Activated CD4-positive, alpha-beta T cell treated with anti-CD3 and anti-CD28 coated beads, Interleukin-2, amount 10 ng/mL, durations not matched to agents 24 days and 14 days (primary cell): ENCODE measurements at places on chromosomes 13 and 19. TPM values are rescaled to one million over a fixed set of nuclear protein-coding genes. Genes with fewer than 3 reads are reported as not detected.

The ZNF285 gene
- not detected in 2 replicates for total RNA-seq

DNA sequence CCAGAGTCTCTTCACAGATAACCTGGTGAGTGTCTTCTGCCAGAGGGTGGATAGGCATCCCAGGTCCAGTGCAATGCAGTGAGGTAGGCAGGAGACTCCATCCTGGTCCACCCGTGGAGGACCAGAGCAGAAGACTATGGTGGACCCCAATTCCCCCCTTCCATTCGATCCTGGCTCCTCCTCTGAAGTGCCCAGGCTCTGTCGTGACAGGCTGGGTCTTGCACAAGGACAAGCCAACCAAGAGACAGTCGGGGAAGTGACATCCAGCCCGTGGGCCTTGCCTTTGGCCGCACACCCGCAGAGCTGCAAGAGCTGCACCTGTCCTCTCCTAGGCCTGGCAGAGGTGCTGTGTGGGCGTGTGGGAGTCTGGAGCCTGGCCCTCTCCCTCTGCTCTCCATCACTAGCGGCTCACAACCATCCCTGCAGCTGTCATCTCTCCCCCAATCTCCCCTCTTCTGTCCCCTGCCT is 3.1 kb downstream of the ZNF784 start:
- H3K36me3 ChIP-seq, result peaks cover 11% of the 10 kb centered on the region
- H3K27ac ChIP-seq, result no peak overlapping the region
- peaks cover 30% of the 10 kb centered on the region for H3K4me1 ChIP-seq

GRCh38 chr19:46081928-46082727 is 41.3 kb upstream of the IGFL4 start:
- no peak overlapping the region for H3K27ac ChIP-seq
- H3K27me3 ChIP-seq, result peaks cover 46% of the 10 kb centered on the region
- DNase-seq, result peak; percentile 66
- no peak overlapping the region for H3K4me3 ChIP-seq
- peaks cover 2% of the 10 kb centered on the region for H3K4me1 ChIP-seq

- H3K27me3 ChIP-seq, result peaks cover 7% of the 10 kb centered on the region
- H3K4me3 ChIP-seq, result no peak overlapping the region
Measured at GRCh38 chr19:51006406-51006805, 5.0 kb upstream of the KLK8 start.

The IZUMO4 gene
- 9.5 and 10.0 TPM in 2 replicates for total RNA-seq

DNA sequence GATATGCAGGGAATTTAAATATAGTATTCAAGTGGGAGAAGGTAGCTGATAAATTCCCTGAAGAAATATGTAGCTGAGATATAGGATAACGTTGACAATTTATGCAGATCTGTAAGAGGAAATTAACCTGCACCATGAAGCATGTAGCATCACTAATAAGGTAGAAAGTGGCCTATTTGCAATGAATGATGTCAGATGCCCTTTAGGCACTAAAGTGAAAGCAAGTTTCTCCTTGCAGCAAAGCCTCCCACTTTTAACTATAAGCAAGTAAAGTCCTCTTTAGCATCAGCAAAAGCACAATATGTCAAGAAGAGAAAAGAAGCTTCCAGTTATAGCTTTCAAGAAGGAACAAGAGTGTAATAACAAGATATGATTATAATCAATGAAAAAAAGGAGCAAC is 102.5 kb upstream of the SLITRK1 start:
- no peak overlapping the region for H3K4me3 ChIP-seq
- no peaks in the 10 kb centered on the region for H3K27me3 ChIP-seq
- H3K36me3 ChIP-seq, result no peaks in the 10 kb centered on the region
- no peak overlapping the region for H3K27ac ChIP-seq
- no peak for DNase-seq

The CERS1 gene
- 0.14 and 0.23 TPM in 2 replicates for total RNA-seq

- DNase-seq, result no peak
- no peak overlapping the region for H3K27ac ChIP-seq
- peak overlapping the region; percentile 13 for H3K4me3 ChIP-seq
- H3K36me3 ChIP-seq, result peaks cover 2% of the 10 kb centered on the region
- no peaks in the 10 kb centered on the region for H3K27me3 ChIP-seq
Measured at GRCh38 chr19:12481781-12482508, 2.7 kb downstream of the ZNF709 start.

The NALCN gene
- not detected in 2 replicates for total RNA-seq

DNA sequence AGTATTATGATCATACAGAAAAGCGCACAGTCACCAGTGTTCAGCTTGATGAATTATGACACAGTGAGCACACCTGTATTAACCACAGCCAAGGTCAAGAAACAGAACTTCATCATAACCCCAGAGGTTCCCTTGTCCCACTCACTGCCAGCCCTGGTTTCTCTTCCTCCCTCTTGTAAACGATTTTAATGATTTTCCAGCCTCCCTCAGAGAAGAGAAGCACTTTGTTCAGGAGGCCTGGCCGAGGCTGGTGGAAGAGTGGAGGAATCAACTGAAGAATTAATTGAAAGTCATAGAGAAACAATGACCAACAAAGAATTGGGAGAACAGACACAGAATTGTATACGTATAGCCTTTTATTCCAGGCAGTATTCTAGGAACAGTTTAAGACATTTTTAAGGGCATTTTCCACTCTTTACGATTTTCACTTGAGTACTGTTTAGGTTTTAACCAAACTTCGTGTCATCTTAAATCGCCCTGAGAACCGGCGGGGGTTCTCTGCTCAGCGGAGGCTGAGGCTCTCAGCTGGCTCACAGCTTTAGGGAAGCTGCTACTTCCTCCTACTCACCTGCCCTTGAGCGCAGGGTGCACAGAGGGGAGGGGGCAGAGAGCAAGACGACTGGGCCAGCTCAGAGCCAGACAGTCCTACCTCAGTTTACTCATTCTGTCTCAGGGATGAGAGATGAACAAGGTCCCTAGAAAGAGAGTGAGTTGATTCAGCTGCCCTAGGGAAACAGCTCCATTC is 108.6 kb downstream of the AKAP11 start:
- peaks cover 65% of the 10 kb centered on the region for H3K4me1 ChIP-seq
- H3K27ac ChIP-seq, result peak overlapping the region; percentile 84
- H3K27me3 ChIP-seq, result no peaks in the 10 kb centered on the region
- H3K4me3 ChIP-seq, result peak overlapping the region; percentile 60
- H3K36me3 ChIP-seq, result peaks cover 5% of the 10 kb centered on the region

GRCh38 chr19:46722004-46722380 is 5.1 kb upstream of the PRKD2 start:
- H3K27me3 ChIP-seq, result no peaks in the 10 kb centered on the region
- peaks cover 52% of the 10 kb centered on the region for H3K36me3 ChIP-seq
- DNase-seq, result no peak
- peaks cover 31% of the 10 kb centered on the region for H3K4me1 ChIP-seq

The SPC24 gene
- total RNA-seq, result 33.1 and 33.8 TPM in 2 replicates

DNA sequence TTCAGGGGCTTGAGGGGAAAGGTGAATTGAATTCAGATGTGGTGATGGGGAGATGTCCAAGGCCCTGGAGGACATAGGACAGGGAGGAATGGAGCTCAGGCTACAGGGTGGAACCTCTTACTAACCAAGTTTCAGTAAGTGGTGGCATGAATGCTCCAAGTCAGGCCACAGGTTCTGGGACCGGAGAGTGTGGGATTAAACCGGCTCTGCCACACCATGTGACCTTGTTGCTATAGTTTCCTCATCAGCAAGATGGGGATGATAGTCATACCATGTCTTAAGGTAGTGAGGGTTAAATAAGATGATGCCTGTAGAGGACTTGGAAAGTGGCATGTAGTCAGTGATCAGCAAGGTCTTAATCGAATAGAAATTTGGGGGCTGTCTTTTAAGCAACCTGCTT is 16.3 kb downstream of the GPR183 start:
- H3K4me1 ChIP-seq, result peaks cover 67% of the 10 kb centered on the region
- no peaks in the 10 kb centered on the region for H3K27me3 ChIP-seq
- no peak overlapping the region for H3K4me3 ChIP-seq
- H3K27ac ChIP-seq, result peak overlapping the region; percentile 71
- H3K36me3 ChIP-seq, result peaks cover 56% of the 10 kb centered on the region

The TEX26 gene
- total RNA-seq, result not detected in 2 replicates

DNA sequence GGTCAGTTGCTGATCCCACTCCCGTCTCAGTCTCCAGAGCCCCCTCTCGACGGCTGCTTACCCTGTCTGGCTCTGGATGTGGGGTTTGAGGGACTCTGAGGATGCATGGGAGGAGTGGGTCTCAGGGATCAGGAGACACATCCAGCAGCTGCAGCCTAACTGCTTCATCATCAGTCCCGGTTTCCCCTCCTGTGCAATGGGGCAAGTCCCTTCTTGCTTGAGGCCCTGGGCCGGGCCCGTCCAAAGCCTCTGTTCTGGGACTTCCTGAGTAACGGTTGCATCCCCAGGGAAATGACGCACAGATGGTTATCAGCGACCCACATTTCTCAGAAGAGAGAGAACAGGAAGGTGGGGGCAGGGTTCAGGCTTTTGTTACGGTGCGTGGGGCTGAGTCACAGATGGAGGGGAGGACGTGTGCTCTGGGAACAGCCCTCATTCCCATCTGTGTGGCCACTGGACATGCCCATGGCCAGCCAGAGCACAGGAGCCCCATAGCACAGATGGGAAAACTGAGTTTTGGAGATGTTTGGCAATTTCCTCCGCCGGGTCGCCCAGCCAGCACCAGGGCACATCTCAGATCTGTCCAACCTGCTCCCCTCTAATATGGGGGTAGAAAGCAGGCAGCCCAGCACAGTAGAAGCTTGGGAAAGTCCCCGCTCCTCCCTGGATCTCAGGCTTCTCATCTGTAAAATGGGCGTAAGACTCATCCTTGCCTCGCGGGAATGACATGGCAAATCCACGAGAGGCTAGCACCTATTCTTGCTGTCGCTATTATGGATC is 19.3 kb downstream of the GNA15 start:
- H3K36me3 ChIP-seq, result peaks cover 54% of the 10 kb centered on the region
- H3K27me3 ChIP-seq, result no peaks in the 10 kb centered on the region
- no peak overlapping the region for H3K27ac ChIP-seq
- H3K4me1 ChIP-seq, result peaks cover 9% of the 10 kb centered on the region
- peak; percentile 95 for DNase-seq

GRCh38 chr13:112855859-112856258 is 113.2 kb upstream of the MCF2L start:
- H3K4me1 ChIP-seq, result peaks cover 4% of the 10 kb centered on the region
- no peak overlapping the region for H3K27ac ChIP-seq
- H3K36me3 ChIP-seq, result peaks cover 54% of the 10 kb centered on the region
- H3K4me3 ChIP-seq, result no peak overlapping the region
- no peak for DNase-seq
- H3K27me3 ChIP-seq, result no peaks in the 10 kb centered on the region

The ZNF728 gene
- total RNA-seq, result not detected in 2 replicates

DNA sequence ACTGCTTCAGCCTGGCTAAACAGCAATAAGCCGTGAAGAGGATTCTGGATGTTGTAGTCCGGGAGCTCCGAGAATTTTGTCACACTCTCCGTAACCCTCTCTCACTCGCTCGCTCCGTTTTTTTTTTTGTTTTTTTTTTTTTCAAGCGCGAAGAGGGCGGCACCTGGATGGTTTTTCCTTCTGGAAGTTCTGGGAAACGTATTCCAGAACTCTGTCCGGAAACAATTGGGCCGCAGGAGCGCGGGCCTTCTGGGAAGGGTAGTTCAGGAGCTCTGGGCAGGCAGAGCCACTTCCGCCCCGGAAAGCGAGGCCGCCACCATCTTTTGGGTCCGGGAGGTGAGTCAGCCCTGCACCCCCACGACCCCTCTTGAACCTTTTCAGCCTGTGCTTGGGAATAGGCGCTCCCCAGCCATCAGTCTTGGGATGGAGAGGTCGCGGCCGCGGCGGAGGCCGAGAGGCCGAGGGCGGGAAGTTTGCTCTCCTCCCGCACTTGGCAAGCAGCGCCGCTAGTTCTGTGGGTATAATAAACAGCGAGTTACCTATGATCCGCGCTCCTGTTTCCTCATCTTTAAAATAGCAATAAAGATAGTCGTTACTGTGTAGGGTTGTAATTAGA is at the start of gene ZNF227:
Gene ZNF227, plus strand, starts transcription at position 283 of the 616 bp plus-strand sequence. CDS start 5,261 bp downstream, outside the sequence.
- peak within 1 kb of the TSS; percentile 94 for H3K4me3 ChIP-seq
- H3K4me1 ChIP-seq, result peaks cover 12% of the 10 kb centered on the region
- H3K27me3 ChIP-seq, result no peaks in the 10 kb centered on the region
- peak; percentile 93 for DNase-seq
- H3K27ac ChIP-seq, result peak within 1 kb of the TSS; percentile 91

The FFAR1 gene
- 0.12 and 0.14 TPM in 2 replicates for total RNA-seq

DNA sequence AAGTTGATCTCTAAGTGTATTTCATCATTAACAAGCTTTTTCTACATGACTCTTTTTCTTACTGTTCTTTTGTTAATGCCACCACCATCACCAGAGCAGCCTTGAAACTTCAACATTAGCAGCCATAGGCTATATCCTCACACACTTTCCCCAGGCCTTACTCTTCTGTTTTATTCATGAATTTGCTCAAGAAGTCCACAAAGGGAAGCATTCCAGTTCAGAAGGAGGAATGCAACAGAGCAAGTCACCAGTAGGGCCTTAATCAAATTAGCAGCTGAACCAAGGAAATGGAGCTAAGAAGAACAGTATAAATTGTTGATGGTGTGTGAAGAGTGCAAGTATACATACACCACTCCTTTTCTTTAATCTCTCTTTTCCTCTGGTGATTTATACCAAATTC is 223.1 kb downstream of the NBEA start:
- H3K4me1 ChIP-seq, result peaks cover 6% of the 10 kb centered on the region
- H3K27me3 ChIP-seq, result no peaks in the 10 kb centered on the region
- no peaks in the 10 kb centered on the region for H3K36me3 ChIP-seq

GRCh38 chr19:4376991-4377781 is 23.2 kb downstream of the SH3GL1 start:
- DNase-seq, result no peak
- peaks cover 62% of the 10 kb centered on the region for H3K4me1 ChIP-seq
- no peaks in the 10 kb centered on the region for H3K27me3 ChIP-seq
- H3K36me3 ChIP-seq, result peaks cover 4% of the 10 kb centered on the region
- no peak overlapping the region for H3K4me3 ChIP-seq
- H3K27ac ChIP-seq, result peak overlapping the region; percentile 62

- peak; percentile 76 for DNase-seq
- H3K27me3 ChIP-seq, result no peaks in the 10 kb centered on the region
- H3K27ac ChIP-seq, result no peak overlapping the region
- H3K36me3 ChIP-seq, result no peaks in the 10 kb centered on the region
- H3K4me3 ChIP-seq, result no peak overlapping the region
Measured at GRCh38 chr19:30799865-30800755, 427.9 kb downstream of the ZNF536 start.

DNA sequence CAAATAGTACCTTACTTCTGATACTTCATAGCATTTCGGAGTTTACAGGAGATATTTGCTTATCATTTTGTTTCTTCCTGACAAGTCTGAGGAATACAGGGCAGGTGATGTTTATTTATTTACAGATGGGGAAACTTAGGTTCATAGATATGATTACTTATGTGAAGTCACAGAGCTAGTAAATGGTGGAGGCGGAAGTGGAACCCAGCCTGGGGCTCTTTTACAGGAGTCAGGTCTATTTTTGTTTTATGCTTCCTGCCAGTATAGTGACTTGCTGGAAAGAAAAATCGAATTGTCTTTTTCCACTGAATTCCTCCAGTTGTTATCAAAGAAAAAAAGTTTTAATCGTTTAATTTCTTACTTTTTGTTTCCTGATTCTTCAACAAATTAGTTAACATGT is 66.5 kb downstream of the DGKH start:
- H3K4me1 ChIP-seq, result peaks cover 14% of the 10 kb centered on the region
- H3K36me3 ChIP-seq, result no peaks in the 10 kb centered on the region
- no peak overlapping the region for H3K4me3 ChIP-seq
- no peak for DNase-seq
- no peak overlapping the region for H3K27ac ChIP-seq
- H3K27me3 ChIP-seq, result no peaks in the 10 kb centered on the region
